ENCODE measurements at places on chromosomes 2 and 18.

GRCh38 chr2:80489717-80490116 is 185.2 kb upstream of the LRRTM1 start:
- no peak for DNase-seq

GRCh38 chr2:28869494-28870145 is 489 bp downstream of the TRMT61B start:
- DNase-seq, result no peak

DNA sequence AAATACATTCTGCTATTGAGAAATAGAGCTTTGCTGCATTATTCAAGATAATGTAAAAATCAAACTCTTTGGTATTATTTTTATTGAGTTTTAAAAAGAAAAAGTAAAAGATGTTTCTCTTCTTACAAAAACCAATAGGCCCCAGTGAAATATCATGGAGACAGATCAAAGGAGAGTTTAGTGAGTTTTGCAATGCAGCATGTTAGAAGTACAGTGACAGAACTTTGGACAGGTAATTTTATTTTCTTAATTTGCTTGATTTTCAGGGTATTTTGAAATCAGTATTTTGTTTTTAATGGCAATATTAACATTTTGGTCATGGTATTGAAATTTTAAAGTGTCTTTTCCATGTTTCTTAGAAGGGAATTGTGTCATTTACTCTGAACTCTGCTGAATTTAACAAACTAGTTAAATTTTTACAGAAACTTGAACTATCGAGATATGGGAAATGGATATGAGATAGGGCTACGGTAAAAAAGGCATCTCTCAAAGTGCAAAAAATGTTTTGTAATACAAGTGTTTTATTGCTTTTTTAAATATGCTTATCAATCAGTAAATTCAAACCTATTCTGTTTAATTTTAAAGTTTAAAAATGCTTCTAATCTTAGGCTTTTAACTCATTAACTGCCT is 13.8 kb downstream of the DNAJC10 start:
- DNase-seq, result no peak

DNA sequence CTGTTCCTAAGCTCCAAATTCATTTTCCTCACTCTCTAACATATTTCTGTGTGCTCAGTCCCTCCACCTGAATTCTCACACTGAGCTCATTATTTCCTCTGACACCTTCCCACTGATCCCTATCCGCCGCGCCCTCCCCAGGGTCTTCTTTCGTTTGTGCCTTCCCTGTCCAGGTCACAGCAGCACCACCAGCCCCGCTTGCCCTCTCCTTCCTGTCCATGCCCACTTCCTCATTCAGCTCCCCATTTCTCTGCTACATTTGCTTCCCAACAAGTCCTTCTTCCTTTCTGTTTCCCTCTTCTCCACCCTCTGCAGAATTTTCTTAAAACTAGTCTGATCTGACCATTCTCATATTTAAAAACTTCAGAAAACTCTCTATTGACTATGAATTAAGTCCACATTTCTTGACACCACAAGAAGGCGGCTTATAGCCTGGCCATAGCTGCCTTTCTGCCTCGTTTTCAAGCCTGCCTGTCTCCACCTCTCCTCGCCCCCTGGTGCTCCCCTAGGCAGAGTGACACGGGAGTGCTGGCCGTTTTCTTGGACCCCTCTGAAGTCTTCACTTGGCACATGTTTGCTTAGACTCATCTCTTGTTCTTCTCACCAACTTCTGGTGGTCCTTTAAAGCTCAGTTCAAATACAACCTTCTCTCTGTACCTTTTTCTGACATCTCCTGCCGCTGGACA is 138.7 kb upstream of the BOD1L2 start:
- DNase-seq, result no peak

DNA sequence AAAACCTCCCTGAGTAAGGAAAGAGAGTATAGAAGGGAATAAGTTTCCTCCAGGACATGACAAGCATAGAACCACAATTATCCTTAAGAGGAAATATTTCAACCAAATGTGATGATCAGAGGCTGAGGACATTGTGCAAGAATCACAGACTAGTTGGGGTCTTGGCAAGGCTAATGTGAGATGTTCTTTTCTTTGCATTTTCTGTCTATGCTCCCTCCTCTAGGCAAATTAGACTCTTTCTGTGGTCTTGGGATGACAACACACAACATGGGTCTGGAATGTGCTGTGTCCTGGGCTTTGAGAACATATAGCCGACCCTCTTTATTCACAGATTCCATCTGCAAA is 32.0 kb upstream of the IL1RL1 start:
- DNase-seq, result no peak

DNA sequence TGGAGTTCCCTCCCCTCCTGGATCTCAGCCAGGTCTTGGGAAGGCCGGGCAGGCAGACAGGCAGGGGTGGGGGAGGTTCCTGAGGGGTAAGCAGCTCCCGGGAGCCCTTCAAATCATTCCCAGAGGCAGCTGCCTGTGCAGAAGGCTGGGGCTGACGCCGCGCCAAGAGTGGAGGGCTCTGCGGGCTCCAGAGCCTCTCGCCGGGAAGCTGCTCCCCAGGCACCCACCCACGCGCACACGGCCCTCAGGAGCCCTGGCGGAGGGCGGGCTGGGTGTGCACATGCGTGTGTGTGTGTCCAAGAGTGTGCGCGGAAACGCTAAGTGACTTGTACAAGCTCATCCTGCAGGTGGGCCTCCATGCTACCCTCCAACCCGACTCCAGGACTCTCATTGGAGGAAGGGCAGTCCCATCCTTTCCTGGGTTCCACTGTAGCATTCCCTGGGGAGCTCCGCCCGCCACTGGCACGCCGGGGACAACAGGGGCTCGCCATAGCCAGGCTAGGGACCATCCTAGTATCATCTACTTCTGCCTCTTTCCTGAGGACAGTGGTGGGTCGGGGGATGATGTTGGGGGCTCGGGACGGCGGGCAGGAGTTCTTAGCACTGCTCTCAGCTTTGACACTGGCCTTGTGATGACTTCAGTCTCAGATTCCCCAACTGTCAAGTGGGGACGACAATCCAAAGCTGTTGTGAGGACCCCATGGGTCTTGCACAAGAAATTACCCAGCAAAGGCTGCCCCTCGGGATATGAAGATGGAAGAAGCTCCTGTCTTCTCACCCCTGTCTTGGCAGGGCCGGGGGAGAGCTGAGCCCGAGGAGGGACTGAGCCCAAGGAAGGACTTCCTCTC is 50.3 kb downstream of the INHBB start:
- DNase-seq, result peak; percentile 97

- DNase-seq, result no peak
Measured at GRCh38 chr2:27792759-27793158, 21.2 kb downstream of the MRPL33 start.

DNA sequence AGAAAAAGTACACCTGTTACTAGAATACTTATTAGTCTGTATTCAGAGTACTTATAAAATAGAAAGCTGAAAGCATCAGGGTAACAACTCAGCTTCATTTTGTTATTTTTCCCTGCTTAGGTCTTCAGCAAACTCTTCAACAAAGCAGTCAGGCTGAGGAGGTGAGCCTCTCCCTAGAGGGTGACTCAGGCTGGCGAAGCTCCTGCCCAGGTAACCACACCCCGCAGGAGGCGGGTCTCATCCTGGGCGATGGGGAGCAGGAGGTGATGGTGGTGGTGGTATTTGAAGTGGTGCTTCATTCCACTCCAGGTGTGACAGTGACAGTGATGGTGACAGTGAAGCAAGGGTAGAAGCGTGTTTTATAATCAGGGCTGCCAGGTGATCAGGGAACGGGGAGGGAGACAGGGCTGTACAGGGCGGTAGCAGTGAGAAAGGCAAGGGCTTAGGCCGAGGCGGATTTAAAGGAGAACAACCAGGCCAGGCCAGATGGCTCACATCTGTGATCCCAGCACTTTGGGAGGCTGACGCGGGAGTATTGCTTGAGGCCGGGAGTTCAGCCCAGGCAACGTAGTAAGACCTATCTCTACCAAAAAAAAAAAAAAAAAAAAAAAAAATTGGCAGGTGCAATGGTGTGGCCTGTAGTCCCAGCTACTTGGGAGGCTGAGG is 127.1 kb downstream of the SOCS6 start:
- DNase-seq, result no peak

DNA sequence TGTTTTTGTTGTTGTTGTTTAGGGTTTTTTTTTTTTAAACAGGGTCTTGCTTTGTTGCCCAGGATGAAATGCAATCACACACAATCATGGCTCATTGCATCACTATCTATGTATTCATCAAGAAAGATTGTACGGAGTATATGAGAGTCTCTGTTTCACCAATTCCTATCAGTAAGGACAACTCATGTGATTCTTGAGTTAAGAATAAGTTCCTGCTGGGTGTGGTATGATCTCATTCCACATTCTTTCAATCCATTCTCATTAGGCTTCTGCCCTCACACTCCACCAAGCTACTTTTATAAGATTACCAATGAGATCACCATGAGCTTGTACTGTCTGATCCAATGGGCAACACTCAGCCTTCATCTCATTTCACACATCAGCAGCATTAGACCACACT is 9.1 kb upstream of the AP1S3 start:
- no peak for DNase-seq

- no peak for DNase-seq
Measured at GRCh38 chr2:218877331-218877730, 3.3 kb upstream of the WNT10A start.

GRCh38 chr18:50786864-50787263 is 33.0 kb downstream of the MRO start:
- no peak for DNase-seq

GRCh38 chr2:53517406-53517805 is 250.2 kb upstream of the CHAC2 start:
- no peak for DNase-seq

- no peak for DNase-seq
Measured at GRCh38 chr2:121722479-121722878, 14.2 kb downstream of the NIFK start.

DNA sequence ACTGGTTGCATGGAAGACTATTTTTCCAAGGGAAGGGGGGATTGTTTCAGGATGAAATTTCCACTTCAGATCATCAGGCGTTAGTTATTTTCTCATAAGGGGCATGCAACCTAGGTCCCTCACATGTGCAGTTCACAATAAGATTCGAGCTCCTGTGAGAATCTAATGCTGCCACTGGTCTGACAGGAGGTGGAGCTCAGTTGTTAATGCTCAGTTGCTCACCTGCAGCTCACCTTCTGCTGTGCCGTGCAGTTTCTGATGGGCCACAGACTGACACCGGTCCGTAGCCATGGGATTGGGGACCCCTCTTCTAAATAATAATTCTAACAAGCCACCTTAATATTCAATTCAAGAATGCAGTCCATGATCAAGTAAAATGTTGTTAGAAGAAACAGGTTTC is 34.9 kb downstream of the PLCL1 start:
- no peak for DNase-seq

Data from thyroid gland (tissue), 4 donors.